Activated naive CD8-positive, alpha-beta T cell treated with anti-CD3 and anti-CD28 coated beads, Interleukin-2, amount 50 U/mL, for 16 hours (primary cell): ENCODE measurements at places on chromosomes 13 and 19.

DNA sequence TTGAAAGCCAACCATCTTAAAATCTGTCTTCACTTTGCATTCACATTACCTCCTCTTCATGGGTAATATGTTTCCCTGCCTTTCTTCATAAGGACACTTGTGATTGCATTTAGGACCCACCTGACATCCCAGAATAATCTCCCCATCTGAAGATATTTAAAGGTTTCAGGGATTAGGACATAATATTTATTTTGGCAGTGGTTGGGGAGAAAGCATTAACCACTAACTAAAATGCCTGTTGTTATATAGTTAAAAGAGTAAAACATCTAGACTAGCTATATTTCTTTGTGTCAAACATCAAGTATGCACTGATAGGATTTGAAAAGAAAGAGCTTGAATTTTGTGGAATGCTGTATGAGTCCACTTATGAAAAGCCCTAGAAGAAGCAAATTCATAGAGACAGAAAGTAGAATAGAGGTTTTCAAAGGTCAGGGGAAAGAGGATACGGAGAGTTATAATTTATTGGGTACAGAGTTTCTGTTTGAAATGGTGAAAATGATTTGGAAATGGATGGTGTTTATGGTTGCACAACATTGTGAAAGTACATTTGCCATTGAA, 457.7 kb upstream of the SPRY2 start:
- DNase-seq, result no peak

DNA sequence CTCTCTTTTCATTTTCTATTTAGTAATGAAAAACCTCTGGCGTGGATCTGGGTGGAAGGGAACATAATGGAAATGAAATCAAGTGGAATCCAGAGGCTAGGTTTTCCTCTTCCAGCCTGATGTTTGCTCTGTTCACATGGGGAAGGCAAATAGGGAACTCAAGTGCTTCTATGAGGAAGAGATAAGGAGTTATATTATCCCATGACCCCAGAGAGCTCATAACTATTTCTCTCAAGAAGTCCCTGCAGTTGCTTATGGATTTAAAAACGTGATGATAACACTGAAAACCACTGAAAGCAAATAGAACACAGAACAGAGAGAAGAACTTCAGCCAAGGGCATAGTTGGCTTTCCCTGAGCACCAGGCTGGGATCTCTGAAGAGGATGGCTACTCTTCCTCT, 157.8 kb downstream of the B3GLCT start:
- no peak for DNase-seq

GRCh38 chr19:53898636-53899341, 10.3 kb upstream of the CACNG7 start:
- DNase-seq, result no peak

- no peak for DNase-seq
Measured at GRCh38 chr19:48806818-48807589, 3.8 kb downstream of the BCAT2 start.

- no peak for DNase-seq
Measured at GRCh38 chr13:68550330-68550729, 1320.2 kb upstream of the PCDH9 start.

GRCh38 chr19:5099701-5100221, 130.8 kb downstream of the KDM4B start:
- DNase-seq, result no peak

DNA sequence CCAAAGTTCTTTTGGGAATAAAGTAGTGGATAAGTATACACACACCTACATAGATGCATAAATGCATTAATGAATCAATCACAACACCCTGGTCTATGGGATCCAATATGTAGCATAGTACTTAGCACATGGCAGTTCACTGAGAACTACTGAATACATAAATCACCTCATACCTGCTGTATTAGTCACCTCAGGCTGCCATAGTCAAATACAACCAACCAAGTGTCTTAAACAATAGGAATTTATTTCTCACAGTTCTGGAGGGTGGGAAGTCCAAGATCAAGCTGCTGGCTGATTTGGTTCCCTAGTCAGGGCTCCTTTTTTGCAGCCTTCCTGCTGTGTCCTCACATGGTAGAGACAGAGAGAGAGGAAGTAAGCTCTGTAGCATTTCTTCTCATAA, 228.2 kb downstream of the NHLRC3 start:
- DNase-seq, result no peak
